GM04503 (cell line): ENCODE measurements at places on chromosomes 5 and 9.

GRCh38 chr5:1507961-1508658, 15.7 kb downstream of the LPCAT1 start:
- DNase-seq = no peak

DNA sequence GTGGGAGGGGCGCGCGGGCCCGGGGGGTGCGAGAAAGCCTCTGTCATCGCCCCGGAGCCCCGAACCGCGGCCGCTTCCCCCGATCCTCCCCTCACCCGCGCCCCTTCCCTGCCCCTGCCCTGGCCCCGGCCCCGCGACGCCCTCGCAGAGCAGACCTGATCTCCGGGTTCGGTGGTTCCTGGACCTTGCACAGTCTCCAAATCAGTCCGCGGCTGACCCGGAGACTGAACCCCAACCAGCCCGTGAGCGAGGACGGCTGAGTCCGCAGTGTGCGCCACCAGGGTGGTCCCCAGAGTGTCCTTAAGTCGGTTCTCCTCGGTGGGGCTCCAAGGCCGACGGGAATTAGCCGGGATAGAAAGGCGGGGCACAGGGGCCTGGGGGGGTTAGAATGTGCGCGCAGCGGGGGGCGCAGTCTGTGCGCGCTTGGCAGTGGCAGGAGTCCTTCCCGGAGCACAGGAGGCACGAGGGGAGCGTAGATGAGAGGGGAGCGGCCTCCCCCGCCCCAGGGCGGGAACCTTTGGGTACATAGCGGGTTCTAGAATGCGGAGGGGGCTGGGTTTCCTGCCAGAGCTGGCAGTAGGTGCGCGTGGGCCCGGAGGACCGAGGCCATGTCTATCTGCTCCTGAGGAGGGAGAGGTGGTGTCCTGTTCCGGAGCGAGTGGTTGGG, 779 bp downstream of the PKN3 start:
- no peak for DNase-seq

GRCh38 chr9:121472446-121472845, 27.2 kb downstream of the GGTA1 start:
- DNase-seq = no peak

DNA sequence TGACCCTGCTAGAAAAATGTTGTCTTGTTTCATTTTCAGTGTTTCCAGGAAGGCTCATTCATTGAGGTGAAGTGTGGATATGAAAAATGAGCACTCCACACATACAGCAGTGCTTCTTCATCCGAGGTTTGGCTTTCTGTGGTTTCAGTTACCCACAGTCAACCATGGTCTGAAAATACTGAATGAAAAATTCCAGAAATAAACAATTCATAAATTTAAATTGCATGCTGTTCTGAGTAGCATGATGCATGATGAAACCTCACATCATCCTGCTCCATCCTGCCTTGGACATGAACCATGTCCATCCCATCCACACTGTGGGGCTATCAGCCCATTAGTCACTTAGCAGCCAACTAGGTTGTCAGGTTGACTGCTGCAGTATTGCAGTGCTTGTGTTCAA, 10.4 kb upstream of the SLC45A2 start:
- peak; percentile 36 for DNase-seq

DNA sequence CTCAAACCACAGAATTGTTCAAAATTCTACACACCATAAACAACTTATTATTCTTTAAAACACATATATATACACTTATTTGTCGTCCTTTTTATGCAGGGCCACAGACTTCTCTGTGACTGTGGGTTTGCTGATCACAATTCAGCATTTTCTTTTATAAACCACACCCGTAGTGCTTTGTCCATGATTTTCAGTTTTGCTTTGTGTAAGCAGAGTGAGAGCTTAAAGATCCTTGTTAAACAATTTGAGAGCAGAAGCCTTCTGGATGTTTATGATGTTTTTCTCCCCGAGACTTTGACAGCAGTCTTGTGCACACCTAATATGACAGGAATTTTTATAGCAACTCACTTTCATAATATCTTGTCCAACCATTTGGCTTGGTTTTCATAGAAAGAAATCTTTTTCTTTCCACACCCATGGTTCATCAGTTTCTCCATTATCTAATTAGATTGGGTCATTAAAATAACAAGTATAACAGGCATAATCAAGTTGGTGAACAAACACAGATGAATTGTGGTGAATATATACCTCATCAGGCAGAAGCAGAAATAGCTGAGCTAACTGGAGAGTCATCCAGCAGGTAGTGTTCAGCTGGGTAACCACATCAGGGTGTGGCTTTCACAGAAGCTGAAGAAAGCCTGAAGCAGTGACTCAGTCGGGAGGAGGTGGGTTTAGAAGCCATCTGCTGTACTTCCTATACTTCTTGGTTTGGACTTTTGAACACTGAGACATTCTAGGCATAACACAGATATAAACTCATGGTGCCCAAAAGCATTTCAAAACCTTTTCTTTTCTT, 232.8 kb downstream of the DOCK8 start:
- no peak for DNase-seq

GRCh38 chr5:126354858-126355731, 68.1 kb upstream of the GRAMD2B start:
- no peak for DNase-seq

DNA sequence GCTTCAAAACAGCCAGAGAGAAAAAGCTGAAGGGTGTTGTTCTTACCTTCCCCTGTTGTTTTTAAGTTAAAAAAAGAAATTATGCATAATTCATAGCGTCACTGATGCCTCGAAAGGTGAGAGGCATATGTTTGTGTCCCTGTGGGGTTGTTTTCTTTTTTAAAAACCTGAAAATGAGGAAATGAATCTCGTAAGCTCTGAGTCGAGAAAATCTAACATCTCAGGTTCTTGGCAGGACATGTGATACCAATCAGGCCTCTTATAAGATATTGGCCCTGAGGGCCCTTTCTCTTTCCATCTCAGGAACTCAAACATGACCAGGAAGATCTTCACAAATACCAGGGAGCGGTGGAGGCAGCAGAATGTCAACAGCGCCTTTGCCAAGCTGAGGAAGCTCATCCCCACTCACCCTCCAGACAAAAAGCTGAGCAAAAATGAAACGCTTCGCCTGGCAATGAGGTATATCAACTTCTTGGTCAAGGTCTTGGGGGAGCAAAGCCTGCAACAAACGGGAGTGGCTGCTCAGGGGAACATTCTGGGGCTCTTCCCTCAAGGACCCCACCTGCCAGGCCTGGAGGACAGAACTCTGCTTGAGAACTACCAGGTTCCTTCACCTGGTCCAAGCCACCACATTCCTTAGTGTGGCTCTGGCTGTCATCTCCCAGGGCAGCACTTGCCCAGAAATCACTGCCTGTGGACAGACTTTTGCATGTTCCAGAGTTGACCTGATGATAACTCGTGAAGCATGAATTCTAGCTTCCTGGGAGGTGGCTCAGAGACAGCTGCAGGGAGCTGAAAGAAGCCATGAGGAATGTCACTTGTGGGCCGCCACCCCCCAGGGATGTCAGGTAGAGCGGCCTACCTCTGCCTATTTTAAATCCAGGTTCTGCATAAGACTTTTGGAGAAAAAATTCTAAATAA, at the start of gene TAL2:
Gene TAL2, plus strand, starts transcription at position 274 of the 921 bp plus-strand sequence. Its CDS starts 40 bp downstream, at position 314.
- DNase-seq = no peak

DNA sequence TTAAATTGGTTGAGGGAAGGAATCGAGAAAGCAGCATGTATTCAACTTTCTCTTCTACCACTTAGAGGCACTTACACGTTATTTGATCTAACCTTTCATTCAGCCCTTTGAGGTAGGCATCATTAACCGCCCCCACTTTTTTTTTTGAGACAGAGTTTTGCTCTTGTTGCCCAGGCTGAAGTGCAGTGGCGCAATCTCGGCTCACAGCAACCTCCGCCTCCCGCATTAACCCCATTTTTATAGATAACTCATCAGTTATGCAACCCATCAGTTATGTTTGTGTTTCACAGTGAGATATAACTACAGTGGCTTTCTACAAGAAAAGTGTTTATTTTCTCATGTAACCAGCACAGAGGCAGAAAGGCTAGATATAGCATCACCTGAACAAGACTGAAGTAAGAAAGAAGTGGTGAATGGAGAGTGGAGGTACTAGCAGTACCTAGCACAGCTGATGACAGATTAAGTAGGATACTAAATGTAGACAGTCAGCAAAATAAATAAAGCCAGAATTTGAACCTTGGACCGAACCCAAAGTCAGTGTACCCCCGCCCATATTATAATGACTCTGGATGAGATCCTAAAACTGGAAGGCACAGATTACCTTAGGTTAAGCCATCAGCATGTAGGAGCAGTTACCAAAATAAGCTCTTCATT, 91.2 kb downstream of the PJA2 start:
- DNase-seq = no peak

- no peak for DNase-seq
These were observed 2.1 kb upstream of the BASP1 start for GRCh38 chr5:17215361-17215760.

DNA sequence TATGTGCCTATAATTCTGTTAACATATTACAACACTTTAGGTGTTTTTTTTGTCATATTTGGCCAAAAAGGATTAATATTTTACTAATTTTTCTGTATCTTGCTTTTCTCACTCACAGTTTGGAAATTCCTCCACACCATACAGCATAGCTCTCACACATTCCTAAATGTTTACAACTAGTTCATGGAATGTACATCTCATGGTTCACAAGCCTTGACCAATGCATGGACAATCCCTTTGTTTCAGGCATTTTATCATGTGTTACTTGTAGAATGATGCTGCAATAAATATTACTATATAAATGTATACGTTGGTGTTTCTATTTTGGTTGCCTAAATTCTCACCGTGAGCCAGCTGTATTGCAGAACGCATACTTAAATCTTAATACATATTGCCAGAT, 80.5 kb upstream of the SPATA31C2 start:
- DNase-seq = no peak

- DNase-seq = no peak
These were observed 9.8 kb downstream of the SPIN1 start for GRCh38 chr9:88398016-88398415.

- no peak for DNase-seq
These were observed 29.3 kb downstream of the PPIC start for GRCh38 chr5:123007182-123007581.

DNA sequence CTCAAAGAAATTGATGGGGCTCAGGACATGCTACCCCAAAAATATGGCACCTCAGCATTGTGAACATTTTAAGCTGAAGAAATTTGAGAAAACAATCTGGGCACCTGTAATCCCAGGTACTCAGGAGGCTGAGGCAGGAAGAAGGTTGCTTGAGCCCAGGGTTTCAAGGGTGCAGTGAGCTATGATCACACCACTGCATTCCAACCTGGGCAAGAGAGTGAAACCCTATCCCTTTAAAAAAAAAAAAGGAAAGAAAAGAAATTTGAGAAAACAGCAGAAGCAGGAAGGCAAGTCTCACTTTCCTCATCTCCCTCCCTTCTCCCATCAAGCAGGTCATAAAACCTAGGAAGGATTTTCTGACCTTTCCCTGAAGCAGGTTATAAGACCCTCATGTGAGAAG, 23.6 kb downstream of the TPD52L3 start:
- DNase-seq = no peak

- no peak for DNase-seq
These were observed 14.7 kb upstream of the TMEM250 start for GRCh38 chr9:136133191-136133958.

DNA sequence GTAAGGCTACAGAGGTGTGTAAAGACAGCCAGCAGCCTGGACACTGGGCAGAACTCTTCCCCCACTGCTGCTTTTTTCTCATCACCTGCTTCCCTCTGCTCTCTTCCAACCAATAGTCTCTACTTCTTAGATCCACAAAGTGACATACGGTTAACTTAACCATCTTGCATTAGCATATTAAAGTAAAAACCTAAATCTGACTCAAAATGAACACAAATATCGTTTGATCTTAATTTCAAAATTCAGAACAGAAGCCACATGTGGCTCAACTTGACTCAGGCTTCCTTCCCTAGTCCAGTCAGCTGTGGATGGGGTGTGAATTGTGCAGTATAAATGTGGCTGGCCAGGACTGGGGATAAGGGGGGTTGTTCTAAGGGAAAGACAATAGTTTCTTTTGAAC, 114.3 kb downstream of the STARD4 start:
- no peak for DNase-seq

DNA sequence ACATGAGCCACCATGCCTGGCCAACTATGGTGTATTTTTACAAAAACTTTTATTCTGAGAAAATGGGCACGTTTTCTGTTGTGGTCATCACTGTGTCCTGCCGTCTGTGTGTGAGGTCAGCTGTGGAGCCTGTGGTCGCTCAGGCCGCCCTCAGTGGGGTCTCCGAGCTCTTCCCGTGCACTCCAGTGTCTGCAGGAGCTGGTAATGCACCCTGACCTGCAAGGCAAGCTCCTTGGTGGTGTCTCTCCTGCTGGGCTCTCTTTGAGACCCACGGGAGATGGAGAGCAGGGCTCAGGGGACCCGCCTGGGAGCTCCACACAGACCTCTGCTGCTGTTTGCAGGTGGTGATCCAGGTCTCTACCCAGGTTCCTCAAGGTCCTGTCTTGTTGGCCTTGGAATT, 9.6 kb upstream of the AHRR start:
- DNase-seq = no peak

GRCh38 chr9:26369093-26369492, 523.5 kb downstream of the CAAP1 start:
- DNase-seq = peak; percentile 42

DNA sequence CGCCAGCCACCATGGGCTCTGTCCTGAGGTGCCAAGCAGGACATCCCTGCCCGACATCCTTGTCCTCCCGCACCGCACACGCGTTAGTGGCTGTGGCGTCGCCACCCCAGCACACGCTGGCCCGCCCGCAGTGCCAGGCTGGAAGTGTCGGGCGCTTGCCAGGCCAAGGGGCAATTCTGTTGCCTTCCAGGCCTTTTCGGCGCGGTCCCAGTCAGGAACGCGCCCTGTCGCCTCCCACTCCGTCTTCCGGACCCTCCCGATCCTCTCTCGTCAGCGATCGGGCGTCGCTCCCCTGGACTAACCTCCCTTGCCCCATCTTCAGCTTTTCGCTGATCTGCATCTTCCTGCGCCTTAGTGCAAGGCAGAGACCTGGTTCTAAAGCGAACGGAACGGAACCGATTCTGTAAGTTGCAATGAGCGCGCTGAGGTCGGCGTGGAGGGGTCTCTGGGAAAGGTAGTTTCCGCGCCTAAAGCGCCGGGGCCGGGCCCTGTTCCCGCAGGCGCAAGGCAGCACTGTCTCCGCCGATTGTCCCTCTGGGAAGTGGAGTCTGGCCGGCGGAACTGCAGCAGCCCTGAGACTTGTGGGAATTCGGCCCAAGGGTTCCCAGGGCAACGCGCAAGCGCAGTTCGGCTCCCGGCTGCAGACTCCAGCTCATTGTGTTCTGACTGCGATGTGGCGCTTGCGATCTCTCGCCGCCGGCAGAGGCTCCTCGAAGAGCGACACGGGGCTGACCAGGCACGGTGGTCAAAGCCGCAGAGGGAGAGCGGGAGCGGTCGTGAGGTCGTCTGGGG, at the start of gene ZNF454:
Gene ZNF454, plus strand, starts transcription at position 630 of the 792 bp plus-strand sequence. CDS start 1,594 bp downstream, outside the sequence.
- peak; percentile 12 for DNase-seq

DNA sequence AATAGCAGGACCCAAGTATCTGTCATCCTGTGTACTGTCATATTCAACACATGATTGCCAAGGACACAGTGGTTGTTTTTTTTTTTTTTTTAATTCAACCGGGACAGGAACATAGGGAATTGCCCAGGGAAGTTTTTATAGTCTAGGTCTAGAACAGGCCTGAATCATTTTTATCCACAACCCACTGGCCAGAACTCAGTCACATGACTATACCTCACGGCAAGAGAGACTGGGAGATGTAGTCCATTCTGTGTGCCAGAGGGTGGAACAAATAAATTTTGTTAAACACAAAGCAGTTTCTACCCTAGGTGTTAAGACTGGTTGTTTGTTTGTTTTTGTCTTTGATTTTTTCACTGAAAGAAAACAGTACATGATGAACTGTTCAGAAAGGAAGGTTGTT, 105.8 kb upstream of the SMARCA2 start:
- DNase-seq = no peak
